Articular chondrocyte of knee joint (primary cell): ENCODE measurements at places on chromosomes 11 and 22. TPM values are rescaled to one million over a fixed set of nuclear protein-coding genes. Genes with fewer than 3 reads are reported as not detected.

VSTM5 gene
- 0.39 and 0.86 TPM in 2 replicates for total RNA-seq

TEAD1 gene
- total RNA-seq = 145 and 177 TPM in 2 replicates

TRIM51 gene
- not detected in 2 replicates for total RNA-seq

C11orf16 gene
- total RNA-seq = not detected in 2 replicates
